Astrocyte of the hippocampus (primary cell): ENCODE measurements at places on chromosomes 6 and 20.
A peak's percentile ranks its signal among the peaks of the same experiment; 100 is the strongest.

DNA sequence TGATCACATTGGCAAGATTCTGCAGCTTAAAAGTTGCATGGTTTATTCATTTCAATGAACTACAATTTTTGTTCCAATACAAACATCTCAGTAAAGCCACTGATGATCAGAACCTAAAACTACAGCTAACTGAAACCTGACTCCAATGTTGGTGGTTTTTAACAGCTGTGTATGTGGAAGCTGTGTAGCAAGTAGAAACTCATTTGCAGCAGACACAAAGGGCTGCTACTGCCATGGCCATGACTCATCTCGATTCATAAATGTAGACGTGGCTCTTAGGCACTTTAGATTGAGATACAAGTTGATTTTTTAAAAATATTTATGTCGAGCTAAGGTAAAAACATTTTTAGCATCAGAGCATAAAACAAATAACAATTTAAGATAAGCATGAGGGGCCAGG lies 19.5 kb upstream of the MAP3K4 start:
- peak; percentile 88 for DNase-seq

GRCh38 chr6:2028457-2029038 lies 216.9 kb downstream of the GMDS start:
- no peak for DNase-seq

GRCh38 chr6:3320238-3320811 lies 61.6 kb downstream of the PSMG4 start:
- no peak for DNase-seq

GRCh38 chr6:41097467-41098090 lies 24.8 kb downstream of the NFYA start:
- peak; percentile 65 for DNase-seq

GRCh38 chr6:119240257-119241110 lies 109.1 kb downstream of the MAN1A1 start:
- peak; percentile 45 for DNase-seq

- DNase-seq, result no peak
Observed at GRCh38 chr6:80029470-80029869, 25.0 kb downstream of the TTK start.
